ENCODE measurements at places on chromosomes 1 and 21.

DNA sequence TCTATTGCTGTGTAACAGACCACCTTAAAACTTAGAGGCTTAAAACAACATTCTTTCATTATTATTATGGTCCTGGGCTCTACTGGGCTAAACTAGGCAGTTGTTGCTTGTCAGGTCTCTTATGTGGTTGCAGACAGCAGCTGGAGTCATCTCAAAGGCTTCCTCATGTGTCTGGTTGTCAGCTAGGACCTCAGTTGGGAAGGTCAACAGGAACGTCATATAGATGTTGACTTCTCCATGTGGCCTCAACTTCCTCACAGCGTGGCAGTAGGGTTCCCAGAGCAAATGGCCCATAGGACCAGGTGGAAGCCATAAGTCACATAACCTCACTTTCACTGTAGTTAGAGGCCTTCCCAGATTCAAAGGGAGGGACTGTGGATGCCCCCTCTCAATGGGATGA is 15.4 kb upstream of the MEF2D start:
- no peak for DNase-seq

- DNase-seq, result no peak
Observed at GRCh38 chr1:43058056-43058455, 99.4 kb upstream of the SLC2A1 start.

DNA sequence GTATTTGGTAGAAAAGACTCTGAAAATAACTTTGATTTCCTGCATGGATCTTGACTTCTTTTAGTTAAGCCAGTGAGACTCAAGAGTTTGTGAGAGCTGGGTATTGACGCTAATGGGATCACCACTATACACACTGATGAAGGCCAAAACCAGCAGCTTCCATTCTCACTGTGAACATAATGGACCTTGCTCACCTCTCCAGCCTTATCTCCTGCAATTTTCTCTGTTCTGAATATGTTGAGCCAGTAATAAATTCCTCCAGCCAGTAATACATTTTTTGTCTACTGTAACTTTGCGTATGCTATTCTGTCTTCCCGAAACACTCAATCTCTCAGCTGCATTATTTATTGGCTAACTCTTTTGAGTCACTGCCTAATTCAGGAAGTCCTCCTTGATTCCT is 111.6 kb upstream of the PPP2R5A start:
- DNase-seq, result no peak

GRCh38 chr1:235918032-235918431 is 51.3 kb upstream of the LYST start:
- DNase-seq, result no peak

- no peak for DNase-seq
Observed at GRCh38 chr1:215650446-215651149, 83.5 kb downstream of the KCTD3 start.

- no peak for DNase-seq
Observed at GRCh38 chr1:8046391-8046790, 20.3 kb upstream of the ERRFI1 start.

GRCh38 chr1:46030074-46030870 is 102.2 kb downstream of the PIK3R3 start:
- no peak for DNase-seq

GRCh38 chr1:201406831-201407406 is 7.8 kb upstream of the LAD1 start:
- no peak for DNase-seq

DNA sequence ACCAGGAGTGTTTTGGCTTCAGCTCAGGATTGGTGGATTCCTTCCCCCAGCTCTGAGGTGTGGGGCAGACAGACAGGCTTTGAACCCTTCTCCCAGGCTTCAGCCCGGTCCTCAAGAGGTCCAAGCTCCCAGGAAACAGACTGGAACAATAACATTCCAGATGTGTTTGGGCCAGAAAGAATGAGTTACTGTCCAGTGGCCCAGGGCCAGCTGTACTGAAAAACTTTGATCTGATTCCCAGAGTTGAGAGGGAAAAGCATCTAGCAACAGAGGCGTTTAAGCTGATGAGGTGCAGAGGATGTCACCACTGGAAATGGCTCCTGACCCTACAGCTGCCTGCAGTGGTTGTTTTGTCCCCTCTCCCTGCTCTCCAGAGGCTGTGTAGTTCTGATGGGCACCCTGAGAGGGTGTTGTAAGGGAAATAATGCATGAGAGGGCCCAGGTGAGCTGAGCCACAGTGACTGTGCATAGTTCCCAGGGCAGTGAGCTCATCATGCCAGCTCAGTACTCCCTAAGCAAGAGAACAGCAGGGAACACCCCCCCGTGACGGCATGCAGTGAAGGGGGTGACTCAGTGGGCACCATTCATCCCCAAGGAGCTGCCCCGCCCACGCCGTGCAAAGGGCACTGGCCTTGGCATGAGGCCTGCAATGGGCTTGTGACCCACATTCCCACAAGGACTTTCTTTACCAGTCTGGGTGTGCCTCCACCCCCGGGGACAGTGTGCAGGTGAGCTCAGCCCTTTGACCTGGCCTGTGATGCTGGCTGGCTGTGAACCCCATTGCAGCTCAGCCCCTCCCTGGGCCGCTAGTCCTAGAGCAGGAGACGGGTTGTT is 13.8 kb upstream of the SFN start:
- DNase-seq, result no peak

DNA sequence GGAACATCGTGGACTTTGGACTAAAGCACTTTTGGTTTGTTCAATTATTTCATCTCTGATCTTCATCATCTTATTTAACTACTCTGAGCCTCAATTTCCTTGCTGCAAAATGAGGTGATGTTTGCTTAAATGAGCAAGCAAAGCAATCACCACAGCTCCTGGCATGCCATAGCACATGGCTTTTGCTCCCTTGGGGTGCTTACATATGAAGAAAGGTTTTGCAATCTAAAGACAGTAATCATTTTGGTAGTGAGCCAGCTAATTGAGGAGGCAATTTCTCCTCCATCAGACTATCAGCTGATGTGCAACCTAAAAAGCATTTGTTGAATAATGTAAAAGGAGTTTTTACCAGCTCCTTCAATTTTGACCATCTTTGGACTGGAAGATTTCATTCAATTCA is 68.8 kb upstream of the KCNJ15 start:
- DNase-seq, result no peak

DNA sequence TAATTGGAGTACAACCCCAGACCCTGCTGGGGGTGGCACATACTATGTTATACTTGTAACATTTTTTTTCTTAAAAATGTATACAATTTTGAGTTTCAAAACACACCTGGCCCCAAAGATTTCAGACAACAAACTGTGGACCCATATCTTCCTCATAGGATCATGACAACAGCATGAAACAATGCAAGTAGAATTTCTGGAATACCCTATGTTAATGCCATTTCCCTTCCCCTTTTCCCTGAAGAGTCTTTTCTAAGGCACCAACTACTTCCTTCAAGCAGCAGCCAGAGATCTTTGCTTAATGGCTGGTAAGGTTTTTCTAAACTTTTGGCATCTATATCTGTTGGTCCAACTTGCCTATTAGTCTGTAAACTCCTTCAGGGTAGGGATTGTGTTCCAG is 99.9 kb upstream of the SERBP1 start:
- no peak for DNase-seq

- no peak for DNase-seq
Observed at GRCh38 chr1:39282537-39283216, 78.2 kb downstream of the MACF1 start.

DNA sequence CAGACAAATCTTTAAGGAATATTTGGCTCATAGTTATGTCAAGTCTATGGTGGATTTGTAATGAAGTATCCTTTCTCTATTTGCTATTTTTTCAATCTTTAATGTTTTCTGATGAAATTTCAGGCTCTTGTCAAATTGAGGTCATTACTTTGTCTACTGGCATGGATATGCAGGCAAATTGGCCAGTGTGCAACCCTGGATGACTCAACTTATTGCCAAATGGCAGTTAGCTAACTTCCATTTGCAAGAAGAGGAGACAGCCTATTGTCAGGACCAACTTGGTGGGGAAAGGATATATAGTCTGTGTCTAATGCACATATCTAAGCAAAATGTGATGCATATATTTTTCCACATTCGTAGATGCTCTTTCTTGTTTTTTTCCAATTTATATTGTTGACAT is 530.5 kb downstream of the PTBP2 start:
- no peak for DNase-seq

DNA sequence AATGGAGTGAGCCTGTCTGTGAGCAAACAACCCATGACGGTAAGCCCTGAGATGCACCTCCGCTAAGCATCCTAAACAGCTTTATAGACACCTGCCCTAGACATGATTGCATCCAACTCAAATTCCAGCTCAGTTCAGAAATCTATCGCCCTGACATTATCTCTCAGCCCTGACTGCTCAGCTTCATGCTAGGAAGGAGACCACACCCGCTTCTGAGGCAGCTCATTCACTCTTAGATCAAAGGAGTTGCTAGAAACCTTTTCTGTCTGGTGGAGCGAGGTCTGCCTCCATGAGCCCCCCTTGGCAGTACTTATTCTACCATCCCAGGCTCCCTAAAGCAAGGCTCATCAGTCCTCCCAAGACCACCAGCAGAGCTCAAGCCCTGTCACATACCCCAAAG is 17.0 kb downstream of the IL10RB start:
- no peak for DNase-seq

- no peak for DNase-seq
Observed at GRCh38 chr1:5814046-5814619, 178.1 kb downstream of the NPHP4 start.

DNA sequence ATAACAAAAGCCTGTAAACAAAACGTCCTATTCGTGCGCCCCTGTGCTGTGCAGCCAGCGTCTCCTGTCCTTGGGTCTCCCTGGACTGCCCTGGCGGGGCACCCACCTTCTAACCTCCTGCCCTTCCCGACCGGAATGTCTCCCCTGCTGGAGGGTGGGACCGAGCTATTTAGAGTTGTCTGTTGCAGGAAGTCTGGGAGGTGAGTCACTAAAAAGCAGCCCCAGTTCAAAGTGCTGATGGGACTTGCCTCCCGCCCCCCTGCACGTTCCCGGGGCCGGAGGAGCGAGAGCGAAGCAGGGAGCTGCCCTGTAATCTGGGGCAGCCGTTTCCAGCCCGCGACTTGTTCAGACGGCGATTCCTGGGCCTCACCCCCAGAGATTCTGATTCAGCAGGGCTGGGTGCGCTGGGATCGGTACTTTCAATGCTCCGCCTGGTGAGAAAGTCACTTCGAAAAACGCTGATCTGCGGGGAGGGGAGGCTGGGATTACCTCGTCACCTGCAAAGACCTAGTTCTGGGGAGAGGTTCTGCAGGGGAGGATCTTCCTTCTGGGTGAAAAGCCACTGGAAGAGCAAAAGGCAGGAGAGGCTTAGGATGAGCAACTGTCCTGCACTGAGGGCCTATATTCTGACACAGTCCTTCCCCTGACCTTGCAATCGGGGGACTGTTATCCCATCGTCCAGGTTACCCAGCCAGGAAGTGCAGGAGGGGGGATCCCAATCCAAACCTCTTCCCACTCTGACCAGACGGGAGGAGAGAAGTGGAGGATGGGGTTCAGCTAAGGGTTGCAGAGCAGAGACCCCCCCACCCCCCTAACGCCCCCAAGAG is 1.2 kb upstream of the DHRS3 start:
- no peak for DNase-seq

- DNase-seq, result peak; percentile 49
Observed at GRCh38 chr1:204791453-204792353, 79.0 kb upstream of the NFASC start.

GRCh38 chr1:228087771-228088251 is 5.3 kb downstream of the ARF1 start:
- DNase-seq, result no peak

GRCh38 chr1:234495231-234495990 is 16.4 kb upstream of the TARBP1 start:
- no peak for DNase-seq

DNA sequence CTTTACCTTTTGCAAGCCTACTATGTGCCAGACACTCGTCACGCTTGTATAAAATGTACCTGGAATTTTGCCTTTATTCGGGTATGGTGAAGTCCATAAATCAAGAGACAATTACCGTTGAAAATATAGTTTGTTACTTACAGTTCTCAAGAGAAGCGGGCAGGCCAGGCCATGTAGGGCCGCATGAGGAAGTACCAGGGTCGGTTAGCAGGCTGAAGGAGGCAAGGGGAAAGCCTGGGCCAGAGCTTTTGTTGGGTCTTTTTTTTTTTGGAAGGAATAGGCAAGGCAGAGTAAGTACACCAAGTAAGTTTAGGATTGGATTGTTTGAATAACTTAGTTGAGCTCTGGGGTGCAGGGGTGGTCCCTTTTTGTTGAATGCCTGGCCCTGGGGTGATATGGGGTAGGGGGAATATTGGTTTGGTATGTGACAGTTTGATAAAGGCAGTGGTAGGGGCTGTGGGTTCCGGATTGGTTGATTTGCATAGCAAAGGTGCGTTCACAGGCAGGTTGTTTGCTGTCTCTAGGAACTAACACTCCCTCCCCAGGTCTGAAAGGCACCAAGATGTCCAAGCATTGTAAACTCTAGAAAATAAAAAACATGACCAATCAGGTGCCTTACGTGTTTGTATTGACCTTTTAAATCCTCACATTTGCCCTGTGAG is 80.7 kb downstream of the KAZN start:
- no peak for DNase-seq

- no peak for DNase-seq
Observed at GRCh38 chr1:51316113-51316845, 14.1 kb downstream of the TTC39A start.

DNA sequence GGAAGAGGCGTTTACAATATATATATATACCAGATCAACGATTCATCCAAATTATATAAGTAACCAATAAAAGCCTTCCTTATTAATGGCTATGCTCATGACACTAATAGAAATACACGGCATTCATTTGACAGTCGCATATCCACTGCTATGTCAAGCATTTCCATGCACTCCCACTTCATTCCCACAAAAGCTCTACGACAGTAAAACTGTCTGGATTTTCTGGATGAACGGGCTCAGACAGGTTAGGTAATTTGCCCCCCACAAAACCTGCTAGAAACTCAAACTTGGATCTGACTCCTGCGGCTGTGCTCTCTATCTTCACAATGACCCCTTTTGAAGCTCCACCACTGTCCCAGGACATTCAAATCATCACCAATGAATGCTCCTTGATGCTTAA is 11.4 kb downstream of the DNAJC11 start:
- no peak for DNase-seq

DNA sequence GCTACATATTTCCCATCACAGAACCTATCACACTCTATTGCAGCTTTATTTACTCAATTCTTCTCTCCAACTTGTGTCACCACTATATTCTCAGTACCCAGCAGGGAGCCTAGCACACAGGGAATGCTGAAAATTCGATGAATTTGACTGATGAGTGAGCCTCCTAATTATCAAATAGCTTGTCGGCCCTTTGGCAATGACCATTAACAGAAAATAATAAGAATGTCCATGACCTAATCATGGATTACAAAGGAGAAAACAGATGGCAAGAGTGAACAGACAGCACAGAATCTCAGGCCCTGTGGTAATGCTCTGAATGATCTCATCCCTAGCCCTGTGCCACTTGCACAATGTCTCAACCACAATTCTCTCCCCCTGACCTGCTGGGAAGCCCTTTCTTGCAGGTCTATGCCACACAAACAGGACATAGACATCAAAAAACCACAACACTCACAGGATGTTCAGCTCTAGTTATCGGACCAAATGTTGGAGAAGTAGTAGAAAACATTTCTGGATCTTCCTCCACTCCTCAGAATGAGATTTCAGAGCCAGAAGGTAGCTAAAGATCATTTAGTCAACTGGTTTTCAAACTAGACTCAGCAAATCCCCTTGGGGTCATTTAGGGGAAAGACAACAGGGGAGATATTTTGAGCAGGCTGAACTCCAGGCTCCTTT is 68.4 kb downstream of the LUZP1 start:
- DNase-seq, result no peak

Data from NCI-H1930 (cell line).